ENCODE measurements at places on chromosomes 7 and 10.

GRCh38 chr10:100506596-100507356 lies 12.9 kb downstream of the SEC31B start:
- no peak for DNase-seq

GRCh38 chr7:33821970-33822369 lies 83.4 kb upstream of the BMPER start:
- DNase-seq: no peak

DNA sequence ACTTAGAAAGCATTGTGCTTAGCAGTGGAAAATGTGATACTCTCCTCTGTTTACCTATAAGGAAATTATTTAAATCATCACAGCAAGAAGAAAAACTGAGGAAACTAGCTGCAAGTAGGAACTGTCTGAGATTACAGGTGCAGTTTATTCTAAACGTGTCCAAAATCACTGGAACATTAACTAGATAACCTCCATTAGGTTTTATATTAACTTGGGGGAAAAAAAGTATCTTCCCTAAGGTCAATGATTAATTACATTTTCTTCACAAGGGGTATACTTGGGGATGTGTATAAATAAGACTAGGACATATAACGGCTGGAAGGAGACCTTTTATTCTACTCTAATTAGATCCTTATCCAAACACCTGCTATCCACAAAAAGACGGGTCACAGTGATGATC lies 3.7 kb downstream of the GOT1 start:
- DNase-seq: no peak

DNA sequence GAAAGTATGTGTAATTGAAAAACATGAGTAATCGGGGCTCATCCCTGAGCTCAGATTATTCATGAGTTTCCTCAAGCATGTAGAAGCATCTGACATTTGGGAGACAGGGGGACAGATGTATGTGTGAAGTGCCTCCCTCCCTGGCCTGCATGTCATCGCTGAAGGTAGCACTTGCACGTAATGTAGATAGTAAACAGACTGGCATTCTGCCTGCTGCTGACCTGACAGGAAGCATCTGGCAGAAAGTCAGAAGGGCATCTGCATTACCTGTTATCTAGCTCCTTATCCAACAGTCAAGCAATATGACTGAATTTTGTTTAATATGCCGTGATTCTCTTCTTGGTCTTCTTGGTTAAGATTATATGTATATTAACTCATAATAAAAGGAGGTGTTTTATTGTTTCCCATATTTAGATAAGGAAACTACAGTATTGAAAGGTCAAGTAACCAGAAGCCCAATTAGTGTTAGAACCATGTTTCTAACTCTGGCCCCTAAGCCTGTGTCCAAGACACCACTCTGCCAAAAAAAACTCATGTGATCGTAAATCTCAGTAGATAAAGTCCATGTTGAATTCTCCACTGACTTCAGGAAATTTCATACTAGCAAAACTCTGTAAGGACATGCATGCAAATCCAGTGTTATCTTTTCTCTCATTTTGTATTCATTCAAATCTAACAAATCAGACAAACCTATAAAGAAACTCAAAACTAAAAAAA lies 918.1 kb upstream of the MBL2 start:
- DNase-seq: no peak

GRCh38 chr7:131607291-131608115 lies 51.1 kb upstream of the PODXL start:
- DNase-seq: no peak

DNA sequence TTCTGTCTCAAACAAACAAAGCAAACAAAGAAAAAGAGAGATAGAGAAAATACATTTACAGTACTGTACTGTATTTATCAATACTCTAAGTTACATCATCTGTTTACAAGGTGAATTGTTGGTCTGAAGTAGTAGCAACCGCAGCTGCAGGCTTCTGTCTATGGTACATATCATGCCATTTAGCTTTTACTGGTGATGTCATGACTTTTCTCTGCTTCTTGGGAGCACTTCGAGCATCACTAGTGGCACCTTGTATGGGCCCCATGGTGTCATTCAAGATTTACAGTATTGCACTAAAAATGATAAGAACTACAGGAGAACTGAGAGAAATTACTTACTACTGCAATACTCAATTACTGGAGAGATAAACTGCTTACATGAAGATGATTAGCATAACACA lies 826.9 kb downstream of the CNTNAP2 start:
- no peak for DNase-seq

GRCh38 chr7:129864042-129864441 lies 88.7 kb downstream of the UBE2H start:
- peak; percentile 41 for DNase-seq

- DNase-seq: no peak
Observed at GRCh38 chr7:36486336-36486735, 96.7 kb downstream of the ANLN start.

- no peak for DNase-seq
Observed at GRCh38 chr7:78062214-78062613, 263.6 kb downstream of the PHTF2 start.

- no peak for DNase-seq
Observed at GRCh38 chr10:104104418-104104817, 17.6 kb upstream of the SFR1 start.

DNA sequence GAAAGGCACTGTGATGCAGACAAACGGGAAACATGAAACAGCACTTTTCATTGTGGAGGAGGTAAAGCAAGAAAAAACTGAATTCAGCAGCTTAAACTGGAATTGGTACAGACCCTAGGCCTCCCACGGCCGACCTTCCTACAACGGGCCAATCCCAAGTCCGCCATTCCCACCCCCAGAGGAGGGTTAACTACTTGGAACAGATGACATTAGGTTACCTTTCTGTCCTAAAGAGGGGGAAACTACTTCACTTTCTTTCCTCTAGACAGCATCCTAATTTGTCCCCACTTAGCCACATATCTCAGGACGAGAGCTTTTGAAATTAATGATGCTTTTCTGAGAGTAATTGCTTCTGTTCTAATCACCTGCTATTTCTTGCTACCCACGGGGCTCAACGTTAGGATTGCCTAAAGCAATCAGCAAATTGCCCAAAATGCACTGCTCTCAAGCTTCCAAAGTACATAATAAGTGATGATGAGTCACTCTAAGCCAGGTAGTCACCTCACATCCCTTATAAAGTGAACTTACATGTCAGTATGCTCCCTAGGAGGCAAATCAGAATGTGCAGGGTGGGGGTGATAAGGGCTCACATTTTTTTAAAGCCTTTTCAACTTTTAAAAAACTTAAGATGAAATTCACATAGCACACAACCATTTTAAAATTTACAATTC lies 36.7 kb downstream of the LSM5 start:
- DNase-seq: no peak

GRCh38 chr7:82241356-82241755 lies 202.2 kb downstream of the CACNA2D1 start:
- no peak for DNase-seq

DNA sequence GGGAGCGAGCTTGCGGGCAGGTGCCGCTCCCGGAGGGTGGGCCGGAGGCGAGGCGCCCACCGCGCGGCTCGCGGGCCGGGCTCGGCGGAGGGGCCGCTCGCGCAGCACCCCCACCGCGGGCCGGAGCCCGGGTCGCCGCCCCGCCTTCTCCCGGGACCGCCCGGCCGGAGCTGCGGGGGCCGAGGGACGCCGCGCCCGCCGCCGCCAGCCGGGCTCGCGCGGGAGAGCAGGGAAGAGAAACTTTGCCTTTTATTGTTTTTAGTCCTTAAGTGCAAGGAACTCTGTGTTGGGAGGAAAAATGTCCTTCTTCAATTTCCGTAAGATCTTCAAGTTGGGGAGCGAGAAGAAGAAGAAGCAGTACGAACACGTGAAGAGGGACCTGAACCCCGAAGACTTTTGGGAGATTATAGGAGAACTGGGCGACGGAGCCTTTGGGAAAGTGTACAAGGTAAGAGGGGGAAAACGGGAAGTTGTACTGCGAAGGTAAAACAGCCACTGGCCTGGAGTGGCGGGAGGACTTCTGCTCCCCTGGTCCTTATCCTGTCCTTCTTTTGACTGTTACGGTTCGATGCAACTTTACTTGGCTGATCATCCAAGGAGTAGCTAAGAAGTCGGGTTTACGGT lies 620 bp downstream of the SLK start:
- DNase-seq: no peak

DNA sequence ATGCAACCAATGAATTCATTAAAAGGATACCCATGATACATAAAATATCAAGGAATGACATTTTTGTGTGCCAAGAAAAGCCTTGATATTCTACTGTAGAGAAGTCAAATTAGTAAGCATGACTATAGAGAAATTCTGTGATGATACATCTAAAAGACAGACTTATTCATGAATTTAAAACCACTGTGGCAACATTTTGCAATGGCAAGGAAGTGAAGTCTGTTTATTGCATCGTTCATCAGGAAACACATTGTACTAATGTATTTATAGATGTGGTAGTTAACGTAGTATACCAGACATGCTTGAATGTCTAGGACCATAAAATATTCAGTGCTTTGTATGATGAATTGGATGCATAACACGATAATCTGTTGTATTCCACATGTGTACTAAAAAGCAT lies 9.3 kb upstream of the CLEC5A start:
- no peak for DNase-seq

DNA sequence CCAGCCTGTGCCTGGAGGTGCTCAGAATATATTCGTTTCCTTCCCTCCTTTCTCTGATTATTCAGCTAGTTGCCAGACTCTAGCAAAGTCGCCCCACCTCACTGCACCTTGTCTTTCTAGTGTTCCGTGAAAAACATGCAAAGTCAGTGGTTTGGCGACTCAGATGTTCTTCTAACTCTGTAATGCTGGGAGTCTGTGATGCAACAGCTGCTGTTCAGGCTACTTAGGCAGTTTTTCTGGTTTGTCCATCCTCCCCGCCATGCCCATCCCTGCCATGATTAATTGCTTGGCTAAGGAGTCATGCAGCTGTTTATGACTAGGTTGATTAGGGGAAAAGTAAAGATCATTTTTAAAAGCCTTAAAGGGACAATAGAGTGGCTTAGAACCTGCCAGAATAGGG lies 99.4 kb downstream of the MTPN start:
- no peak for DNase-seq
